ENCODE measurements at places on chromosomes 4 and X. TPM values are rescaled to one million over a fixed set of nuclear protein-coding genes. Genes with fewer than 3 reads are reported as not detected.

DNA sequence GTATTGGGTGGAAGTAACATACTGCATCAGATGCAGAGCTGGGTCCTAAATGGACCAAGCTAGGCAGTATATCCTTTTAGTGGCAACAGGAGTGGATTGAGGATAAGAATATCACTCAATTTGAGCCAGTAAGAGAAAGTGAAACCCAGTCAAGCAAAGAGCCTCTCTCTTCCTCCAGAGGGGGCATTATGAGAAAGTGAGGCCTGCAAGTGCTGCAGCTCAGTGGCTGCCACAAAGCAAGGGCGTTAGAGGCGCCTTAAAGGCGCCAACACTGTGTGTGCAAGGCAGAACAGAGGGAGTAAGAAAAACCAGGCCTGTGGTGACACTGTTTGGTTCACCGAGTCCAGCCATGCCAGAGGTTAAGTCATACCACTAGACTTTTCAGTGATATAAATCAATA, 17.5 kb downstream of the STX18 start:
- no peak for ATAC-seq

DNA sequence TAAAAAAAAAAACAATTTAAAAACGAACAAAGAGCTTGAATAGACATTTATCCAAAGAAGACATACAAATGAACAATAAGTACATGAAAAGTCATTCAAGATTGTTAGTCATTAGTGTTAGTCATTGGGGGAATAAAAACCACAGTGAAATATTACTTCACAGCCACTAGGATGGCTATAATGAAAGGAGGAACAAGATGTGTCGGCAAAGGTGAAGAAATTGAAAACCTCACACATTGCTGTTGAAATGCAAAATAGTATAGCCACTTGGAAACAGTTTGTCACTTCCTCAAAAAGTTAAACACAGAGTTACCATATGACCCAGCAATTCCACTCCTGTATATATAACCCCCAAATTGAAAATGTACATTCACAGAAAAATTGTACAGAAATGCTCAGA, 45.2 kb upstream of the SLC39A8 start:
- ATAC-seq: no peak

- no peak for ATAC-seq
These were observed 620.9 kb downstream of the TLL1 start for GRCh38 chr4:166493924-166494345.

DNA sequence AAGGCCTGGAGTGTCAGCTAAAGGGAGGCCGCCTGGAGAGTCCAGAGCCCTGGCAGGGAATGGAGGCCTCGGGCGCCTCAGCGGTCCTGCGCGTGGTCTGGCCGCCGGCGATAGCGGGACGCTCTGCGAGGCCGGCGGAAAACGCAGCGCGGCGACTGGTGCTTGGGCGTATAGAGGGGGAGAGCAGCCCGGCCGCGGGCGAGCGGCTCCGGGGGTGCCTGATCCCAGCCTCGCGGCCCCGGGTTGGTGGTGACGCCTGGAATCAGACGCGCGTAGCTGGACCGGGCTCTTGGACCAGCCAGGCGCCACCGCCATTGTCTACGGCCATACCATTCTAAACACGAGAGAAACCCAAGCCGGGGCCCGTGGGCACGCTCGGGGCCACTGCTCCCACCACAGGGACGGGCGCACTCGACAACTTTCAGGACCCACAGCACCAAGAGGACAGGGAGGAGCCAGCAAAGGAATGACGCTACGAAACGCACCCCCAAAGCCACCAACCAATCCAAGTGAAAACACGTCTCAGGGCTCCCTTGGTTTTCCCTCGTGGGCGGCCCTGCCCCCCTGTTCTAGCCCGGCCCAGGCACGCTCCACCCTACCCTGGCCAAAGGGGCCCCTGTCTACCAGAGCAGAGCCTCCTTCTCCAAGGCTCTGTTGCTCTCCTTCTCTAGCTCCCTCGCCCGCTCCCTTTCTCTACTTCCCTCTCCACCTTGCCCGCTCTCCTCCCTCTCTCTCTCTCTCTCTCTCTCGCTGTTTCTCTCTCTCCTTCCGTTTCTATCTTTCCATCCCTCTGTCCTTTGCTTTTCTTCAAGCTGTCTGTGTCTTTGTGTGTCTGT, 7.8 kb downstream of the FRG2 start:
- no peak for ATAC-seq

DNA sequence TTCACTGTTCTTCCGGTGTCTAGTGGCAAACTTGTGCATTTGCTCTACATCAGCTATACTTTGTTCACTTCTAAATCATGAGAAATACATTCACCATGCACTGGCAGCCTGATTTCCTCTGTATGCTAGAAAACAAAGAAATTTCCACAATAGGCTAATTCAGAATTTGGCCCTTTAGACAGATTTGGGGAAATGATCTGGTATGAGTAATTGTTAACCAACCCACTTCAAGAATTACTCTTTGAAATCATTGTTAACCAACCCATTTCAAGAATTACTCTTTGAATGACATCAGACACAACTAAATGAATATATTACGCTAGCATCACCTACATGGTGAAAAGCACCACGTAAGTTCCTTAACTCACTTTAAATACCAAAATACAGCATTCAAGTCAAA, 14.6 kb downstream of the APBB2 start:
- no peak for ATAC-seq

- ATAC-seq: no peak
These were observed 642.6 kb downstream of the IL1RAPL1 start for GRCh38 chrX:29229802-29230201.

GRCh38 chr4:188113156-188113555, 3.8 kb upstream of the TRIML2 start:
- ATAC-seq: no peak

DNA sequence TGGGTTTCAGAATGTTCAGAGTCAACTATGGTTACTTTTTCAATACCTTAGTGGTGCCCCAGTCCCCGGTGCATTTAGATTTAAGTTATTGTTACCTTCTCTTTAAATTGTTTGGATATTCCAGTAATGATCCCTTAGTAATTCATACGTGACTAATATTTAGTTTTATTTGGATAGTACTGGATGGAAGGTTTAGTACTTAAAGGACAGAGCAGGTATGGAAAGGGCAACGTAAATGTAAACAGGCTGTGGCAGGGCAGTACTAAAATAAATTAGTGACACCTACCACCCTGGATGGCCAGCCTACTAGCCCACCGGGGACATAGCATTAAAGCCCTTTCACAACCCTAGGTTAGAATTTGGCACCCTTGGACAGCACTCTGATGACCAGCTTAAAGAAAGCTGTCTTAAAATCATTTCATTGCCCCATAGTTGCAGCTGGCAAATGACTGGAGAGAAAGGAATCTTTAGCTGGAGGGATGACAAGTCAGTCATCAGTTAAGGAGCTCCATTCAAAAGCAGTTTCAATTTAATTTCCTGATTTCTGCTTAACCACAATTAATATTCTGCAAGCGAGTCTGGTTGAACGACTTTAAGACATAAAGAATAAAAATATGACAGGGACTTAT, 16.4 kb downstream of the PLP1 start:
- ATAC-seq: no peak

GRCh38 chr4:88659055-88659889, 38.4 kb downstream of the NAP1L5 start:
- peak; percentile 100 for ATAC-seq

DNA sequence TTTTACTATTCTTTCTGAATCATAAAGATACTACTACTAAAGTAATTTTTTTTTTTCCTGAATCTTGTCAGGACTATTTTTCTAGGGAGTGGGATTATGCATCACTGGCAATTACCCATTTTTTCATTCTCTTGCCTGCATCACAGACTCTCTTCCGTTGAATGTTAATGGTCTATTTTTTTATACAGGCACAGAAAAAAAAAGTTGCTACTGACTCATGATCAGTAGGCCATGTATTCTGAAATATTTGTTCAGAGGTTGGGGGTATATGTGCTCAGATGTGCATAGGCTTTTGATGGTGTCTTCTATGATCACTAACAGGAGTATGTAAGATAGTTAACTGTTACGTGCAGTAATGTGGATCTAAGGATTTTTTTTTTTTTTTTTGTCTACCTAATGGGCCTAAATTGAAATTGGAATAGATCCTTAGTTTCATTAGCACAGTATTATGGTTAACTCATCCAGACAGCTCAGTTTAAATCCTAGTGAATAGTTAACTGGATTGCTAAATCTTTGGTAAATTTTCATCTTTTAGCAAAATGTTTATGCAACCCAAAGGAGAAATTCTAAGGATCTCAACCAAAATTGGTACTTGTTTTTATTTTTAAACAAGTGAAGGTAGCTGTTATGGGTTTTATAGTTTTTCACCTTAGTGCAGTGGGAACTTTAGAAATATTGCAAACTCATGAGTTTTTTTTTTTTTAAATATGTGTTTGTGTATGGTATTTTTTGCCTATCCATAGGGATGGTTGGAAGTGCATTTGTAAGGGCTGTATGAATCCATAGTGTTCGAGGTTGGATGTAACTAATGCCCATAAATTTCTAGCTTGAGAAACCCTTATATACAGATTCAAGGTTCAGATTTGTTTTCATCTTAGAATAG, 12.1 kb downstream of the BMP2K start:
- no peak for ATAC-seq

DNA sequence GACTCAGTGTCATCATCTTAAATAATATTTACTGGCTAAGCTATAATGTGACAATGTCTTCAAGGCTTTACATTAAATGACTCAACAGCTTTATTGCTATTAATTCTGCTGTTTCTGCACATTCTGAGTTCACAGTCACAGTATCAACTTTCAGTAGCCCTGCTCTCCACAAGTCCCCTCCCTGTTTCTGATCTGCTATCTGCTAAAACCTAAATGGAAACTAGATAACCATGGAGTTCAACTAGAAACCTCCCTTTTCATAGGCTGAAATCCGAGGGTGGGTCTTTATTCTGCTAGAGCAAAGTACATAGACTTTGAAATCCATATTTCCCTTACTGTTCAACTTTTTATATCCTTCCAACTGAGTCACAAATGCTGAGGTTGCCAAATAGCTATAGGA, 5.4 kb upstream of the ACE2 start:
- ATAC-seq: no peak

DNA sequence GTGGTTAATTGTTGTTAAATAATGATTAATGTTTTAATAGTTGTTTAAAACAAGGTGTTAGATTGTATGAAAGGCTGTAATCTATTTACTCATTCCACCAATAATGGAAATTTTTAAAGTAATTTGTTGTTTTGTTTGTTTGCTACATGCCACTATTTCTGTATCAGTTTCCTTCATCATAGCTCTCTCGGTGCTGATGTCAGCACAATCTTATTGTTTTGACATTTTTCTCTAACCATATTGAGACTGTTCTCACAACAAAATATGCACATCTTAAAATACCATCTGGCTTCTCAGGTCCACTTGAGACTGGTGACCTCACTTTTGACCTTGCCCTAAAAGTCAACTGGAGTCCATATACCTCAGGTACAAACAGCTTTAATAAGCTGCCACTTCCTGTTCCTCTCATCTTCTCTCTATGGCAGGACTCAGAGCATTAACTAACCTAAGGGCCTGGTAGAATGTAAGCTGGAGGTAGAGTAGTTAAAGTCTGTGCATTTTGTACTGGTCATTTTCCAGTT, 1.0 kb upstream of the GUCY1B1 start:
- ATAC-seq: no peak

DNA sequence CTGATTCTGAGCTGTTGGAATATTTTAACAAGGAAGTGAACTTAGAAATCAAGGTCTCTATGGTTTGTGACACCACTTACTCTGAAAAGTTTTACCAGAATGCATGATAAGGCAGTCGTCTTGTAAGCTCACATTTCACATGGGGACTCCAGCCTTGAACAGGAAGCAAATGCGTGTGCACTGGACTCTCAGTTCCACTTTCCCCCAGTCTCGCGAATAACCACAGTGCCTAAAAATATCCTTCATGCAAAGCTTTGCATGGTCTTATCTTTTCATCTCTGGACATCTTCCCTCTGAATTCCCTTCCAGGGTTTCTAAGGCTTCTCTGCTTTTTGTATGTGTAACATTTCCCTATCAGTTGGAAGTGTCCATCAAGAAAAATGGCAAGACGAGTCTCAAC, 581.8 kb downstream of the NLGN4X start:
- ATAC-seq: no peak

- ATAC-seq: no peak
These were observed 250.4 kb downstream of the TMA16 start for GRCh38 chr4:163744861-163745260.

DNA sequence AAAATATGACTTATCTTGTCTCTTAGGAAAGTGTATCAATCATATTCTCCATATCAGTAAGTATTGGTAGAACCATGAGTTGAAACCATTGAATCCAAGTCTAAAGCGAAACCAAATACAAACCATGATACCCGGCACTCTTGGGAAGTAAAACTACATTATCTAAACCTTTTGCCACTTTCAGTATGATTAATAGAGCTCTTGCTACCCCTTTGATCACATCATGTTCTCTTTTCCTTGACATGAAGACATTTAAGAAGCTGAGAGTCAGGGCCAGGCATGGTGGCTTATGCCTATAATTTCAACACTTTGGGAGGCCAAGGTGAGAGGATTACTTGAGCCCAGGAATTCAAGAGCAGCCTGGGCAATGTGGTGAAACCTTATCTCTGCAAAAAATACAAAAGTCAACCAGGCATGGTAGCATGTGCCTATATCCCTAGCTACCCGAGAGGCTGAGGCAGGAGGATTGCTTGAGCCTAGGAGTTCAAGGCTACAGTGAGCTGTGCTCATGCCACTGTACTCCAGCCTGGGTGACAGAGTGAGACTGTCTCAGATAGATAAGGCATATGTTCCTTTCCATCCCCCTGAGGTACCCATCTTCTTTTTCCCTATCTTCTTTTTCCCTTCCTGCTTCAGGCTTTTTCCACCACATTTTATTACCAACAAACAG, 45.4 kb downstream of the CEP135 start:
- ATAC-seq: no peak

GRCh38 chr4:2756691-2757350, 685 bp upstream of the TNIP2 start:
- ATAC-seq: no peak

DNA sequence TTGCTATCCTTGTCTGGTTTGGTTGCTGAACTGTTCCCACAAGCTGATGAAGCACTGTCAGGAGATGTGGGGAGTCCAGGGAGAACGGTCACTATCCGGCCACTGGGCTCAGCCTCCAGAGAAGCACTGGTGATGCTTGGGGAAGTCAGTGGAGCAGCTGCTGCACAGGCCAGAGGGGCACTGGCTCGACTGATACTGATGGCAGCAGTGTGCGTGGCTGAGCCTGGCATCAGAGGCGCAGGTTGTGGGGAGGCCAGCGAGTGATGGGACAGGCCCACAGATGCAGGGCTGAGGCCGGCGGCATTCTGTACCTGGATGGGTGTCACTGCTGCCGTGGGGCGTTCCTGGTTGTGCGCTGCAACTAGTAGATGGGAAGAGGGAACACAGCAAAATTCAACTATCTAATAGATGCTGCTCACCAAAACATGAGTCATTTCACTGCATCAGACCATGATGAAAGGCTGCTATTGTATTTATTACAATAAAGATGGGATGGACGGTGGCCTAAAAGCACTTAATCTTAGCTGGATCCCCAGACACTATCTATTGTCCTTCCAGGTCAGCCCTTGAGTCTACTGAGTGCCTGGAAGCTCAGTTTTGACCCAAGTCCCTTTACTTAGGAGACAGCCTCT, 106.3 kb upstream of the CBR4 start:
- peak; percentile 77 for ATAC-seq

The BTC gene
- not detected for total RNA-seq

The SHROOM4 gene
- 19.6 TPM for total RNA-seq

The OPHN1 gene
- 4.6 TPM for total RNA-seq

The XPNPEP2 gene
- not detected for total RNA-seq

The SYP gene
- 75.1 TPM for total RNA-seq

The P2RY10 gene
- 0.66 TPM for total RNA-seq
